ENCODE measurements at places on chromosomes 11 and 22.

GRCh38 chr22:36162127-36163034 is 1.8 kb upstream of the APOL3 start:
- no peak for DNase-seq

GRCh38 chr22:50067244-50067643 is 9.1 kb upstream of the TTLL8 start:
- no peak for DNase-seq

DNA sequence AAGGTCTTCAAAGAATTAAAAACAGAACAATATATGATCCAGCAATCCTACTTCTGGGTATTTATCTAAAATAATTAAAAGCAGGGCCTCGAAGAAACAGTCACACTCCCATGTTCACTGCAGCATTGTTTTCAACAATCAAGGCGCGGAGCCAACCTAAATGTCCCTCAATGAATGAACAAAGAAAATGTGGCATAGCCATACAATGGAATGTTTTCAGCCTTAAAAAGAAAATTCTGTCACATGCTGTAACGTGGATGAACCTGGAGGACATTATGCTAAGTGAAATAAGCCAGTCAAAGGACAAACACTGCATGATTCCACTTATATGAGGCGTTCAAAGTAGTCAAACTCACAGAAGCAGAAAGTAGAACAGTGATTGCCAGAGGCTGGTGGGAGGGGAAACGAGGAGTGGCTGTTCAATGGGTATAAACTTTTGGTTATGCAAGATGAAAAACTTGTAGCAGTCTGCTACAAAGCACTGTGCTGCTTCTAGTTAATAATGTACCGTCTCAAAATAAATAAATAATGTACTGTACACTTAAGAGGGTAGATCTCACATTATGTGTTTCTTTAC is 41.2 kb downstream of the SNX19 start:
- DNase-seq: no peak

- no peak for DNase-seq
These were observed 27.4 kb upstream of the MALAT1 start for GRCh38 chr11:65471447-65471891.

- no peak for DNase-seq
These were observed 3.8 kb downstream of the SLC7A4 start for GRCh38 chr22:21028277-21029251.

GRCh38 chr11:59857439-59858434 is 8.6 kb downstream of the TCN1 start:
- DNase-seq: no peak

DNA sequence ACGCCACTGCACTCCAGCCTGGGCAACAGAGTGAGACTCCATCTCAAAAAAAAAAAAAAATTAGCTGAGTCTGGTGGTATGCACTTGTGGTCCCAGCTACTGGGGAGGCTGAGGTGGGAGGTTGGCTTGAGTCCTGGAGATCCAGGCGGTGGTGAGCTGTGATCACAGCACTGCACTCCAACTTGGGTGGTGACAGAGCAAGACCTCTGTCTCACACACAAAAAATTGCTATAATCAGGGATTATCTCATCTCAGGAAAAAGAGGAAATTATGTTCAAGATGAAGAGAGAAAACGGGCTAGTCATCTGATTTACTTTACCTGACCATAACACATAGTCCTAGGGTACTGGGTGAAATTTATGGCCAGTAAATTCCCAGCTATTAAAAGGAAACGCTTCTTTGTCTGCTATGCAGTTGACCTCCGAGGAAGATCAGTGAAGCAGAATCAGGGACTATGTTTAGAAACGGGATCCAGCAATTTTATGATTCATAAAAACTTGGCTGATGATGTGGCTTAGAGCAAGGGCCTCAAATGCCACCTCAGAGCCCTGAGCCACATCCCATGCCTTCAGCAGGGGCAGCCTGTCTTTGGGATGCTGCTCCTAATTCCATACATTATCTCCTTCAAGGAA is 386.2 kb downstream of the NTM start:
- no peak for DNase-seq
